ENCODE measurements at places on chromosomes 5 and 9.

DNA sequence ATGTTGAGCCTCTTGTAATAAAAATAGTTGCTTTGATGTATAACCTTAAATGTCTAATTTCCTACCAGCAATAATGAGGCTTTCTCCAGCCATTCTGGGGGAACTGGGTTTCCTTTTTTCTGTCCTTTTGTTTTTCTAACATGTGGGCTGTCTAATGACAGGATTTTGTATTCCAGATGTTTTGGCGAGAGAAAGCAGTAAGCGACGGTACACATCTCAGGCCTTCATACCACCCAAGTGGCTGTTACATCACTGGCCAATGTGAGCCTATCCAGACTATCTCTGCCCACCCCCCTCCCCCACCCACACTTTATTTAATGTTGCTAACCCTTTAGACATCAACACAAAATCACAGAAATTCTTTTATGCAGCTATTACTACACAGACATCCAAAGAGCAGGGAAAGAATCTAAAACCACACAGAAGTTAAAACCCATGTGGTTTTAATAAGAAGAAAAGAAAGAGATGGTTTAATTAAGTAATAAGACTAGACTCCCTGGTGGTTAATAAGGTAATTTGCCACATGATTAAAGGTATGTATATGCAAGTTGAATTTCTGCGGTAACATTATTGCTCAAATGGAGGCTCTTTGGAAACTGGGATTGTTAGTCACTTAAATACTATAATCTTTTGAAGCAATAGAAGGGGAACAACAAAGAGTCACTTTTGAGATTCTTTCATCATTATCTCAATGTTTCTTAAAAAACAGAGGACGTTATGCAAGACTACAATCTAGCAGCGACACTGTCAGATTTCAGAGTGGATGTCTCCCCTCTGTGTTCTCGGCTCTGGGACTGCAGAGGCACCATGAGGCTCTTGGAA is 365.1 kb downstream of the ENC1 start:
- DNase-seq = peak; percentile 37

GRCh38 chr9:113695901-113696300 is 180.2 kb upstream of the ZNF618 start:
- DNase-seq = peak; percentile 32

GRCh38 chr5:34484216-34484920 is 171.8 kb upstream of the RAI14 start:
- DNase-seq = no peak

GRCh38 chr5:65100911-65101631 is 332.3 kb downstream of the CWC27 start:
- peak; percentile 85 for DNase-seq

GRCh38 chr9:84542554-84542953 is 127.0 kb upstream of the NTRK2 start:
- no peak for DNase-seq

DNA sequence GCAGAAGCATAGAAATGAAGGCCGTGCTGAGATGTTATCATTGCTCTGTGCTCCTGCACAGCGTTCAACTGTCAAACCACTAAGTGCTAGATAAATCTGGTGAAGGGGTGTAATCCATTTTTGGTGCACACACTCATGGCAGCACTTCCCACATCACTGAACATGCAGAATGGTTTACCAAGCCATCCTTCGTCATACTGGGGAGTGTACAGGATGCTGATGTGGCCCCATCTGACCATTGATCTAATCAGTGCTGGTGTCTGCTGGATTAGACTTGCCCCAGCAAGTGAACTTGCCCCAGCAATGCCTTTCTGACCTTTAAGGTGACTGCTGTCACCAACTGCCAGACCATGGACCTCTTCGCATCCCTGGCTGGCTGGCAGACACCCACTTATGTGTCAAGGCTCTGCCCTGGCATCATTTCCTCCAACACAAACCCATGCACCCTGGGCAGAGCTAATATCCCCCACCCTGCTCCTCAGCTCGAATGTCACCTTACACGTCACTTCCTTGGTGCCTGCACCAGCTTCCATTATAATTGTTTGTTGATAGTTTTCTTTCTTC is 4.2 kb upstream of the SEMA4D start:
- DNase-seq = no peak

DNA sequence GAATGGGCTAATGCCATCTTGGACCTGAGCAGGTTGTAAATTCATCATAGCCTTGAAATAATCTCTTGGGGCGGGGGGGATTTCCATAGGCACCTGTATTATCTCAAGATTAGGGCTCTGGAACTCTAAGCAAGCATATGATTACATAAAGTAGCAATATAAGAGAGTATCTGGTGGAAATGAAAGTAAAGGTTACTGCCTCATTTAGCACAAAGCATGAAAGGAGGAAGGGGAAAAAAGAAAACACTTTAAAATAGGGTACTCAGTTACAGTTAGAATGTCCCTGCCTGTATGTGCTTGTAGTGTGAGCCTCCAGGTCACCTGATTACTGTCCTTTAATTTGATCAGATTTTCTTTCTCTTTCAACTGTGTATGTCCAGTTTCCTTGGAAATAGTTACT is 1079.7 kb upstream of the CDH18 start:
- no peak for DNase-seq

GRCh38 chr5:167348251-167348926 is 943.1 kb upstream of the WWC1 start:
- no peak for DNase-seq

- DNase-seq = peak; percentile 31
Measured at GRCh38 chr5:13303445-13303844, 641.0 kb downstream of the DNAH5 start.

- DNase-seq = no peak
Measured at GRCh38 chr5:59547731-59548130, 345.8 kb downstream of the PDE4D start.

DNA sequence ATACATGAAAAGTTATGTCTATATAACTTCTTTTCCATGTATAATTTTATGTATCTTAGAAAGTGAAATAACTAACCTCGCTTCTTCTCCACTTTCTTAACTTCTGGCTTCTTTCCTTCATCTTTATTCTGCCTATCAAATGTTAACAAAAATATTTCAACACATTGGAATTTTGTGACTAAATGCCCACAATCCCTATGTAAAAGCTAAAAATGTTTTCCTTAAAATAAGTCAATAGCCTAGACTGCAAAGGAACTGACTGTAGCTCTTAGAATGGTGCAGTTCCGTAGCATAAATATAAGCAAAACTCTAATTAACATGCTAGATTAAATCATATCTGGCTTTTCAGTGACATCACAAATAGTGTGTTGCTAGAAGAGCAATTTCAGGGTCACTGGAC is 40.9 kb downstream of the PSIP1 start:
- DNase-seq = no peak

- DNase-seq = no peak
Measured at GRCh38 chr5:174329738-174330137, 284.2 kb downstream of the NSG2 start.

DNA sequence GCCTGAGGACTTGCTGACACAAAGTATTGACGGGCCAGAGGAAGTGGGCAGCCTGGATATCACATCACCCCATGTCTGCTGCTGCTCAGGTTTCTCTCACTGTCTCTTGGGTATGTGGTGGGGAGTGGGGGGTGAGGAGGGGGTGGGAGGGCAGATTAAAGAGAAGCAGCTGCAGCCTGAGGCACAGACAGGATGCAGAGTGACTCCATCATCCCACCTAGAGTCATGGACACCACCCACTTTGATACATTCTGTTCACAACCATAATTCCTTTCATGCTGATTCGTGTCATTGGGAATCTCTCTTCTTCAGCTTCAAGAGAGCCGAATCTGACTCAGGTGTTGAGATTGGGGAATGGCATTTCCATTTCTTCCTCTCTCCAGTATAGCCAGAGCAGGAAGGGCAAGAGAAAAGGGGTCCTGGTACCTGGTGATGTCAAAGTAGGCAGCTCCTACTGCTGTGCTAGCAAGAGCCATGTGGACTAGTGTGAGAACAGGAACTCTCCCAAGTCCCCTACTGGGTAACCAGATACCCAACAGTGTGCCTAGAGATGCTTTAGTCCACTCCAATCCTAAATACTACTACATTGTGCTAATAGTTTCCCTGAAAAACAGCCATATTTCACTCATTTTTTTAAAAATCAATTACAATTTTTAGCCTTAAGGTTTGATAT is 22.4 kb downstream of the GRAMD2B start:
- peak; percentile 22 for DNase-seq

DNA sequence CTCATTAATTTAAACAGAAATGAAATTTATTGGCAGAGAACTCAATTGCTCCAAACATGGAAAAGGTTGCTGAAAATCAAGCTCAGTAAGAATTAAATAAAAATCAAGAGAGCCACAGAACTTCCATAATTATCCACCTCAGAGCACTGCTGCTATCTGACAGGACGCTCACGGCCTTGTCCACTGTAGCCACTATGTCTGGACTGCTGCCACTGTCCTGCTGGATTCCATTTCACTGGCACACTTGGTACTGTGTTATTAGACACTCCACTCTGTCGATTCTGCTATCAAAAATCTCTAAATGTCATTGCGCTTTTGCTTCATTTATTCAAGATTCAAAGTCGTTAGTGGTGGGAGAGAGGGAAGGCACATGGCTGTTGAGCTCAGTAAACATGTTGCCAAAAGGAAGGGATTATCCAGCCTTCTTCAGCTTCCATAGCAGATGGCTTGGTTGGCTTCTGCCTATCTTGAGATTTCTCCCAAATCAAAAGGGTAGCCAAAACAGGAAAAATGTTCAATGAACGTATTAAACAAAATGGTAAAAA is 815.0 kb downstream of the CDH18 start:
- DNase-seq = no peak

GRCh38 chr5:108659531-108659930 is 88.2 kb upstream of the FER start:
- no peak for DNase-seq

DNA sequence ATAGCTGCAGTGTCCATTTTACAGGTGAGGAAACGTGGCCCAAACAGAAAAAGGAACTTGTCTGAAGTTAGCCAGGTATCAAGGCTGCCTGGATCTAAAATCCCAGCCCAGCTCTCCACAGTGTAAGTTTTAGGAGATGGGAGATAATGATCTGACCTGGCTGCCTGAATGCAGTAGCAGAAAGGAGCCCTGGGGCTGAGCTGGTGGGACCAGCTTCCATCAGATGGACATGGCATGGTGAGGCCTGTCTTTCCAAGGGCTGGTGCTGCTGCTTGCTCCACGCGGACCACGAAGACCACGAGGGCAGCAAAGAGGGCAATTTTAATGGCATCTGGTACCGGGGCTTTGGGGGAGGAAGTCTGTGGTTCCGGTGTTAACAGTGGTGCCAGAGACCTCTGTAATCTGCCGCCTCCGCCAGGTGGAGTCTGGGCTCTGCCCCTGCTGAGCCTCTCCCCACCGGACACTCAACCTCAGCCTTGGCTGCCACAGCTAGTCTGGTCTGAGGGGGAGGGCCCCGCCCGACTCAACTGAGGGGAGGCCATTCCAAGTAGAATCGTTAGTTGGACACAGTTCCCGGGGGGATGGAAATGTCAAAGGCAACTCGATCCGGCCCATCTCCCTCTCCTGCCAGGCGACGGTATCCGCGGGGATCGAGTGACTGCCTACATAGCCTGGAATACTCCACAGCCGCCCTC is 650 bp downstream of the MYORG start:
- no peak for DNase-seq

GRCh38 chr9:97856857-97857605 is 4.0 kb downstream of the FOXE1 start:
- DNase-seq = no peak

DNA sequence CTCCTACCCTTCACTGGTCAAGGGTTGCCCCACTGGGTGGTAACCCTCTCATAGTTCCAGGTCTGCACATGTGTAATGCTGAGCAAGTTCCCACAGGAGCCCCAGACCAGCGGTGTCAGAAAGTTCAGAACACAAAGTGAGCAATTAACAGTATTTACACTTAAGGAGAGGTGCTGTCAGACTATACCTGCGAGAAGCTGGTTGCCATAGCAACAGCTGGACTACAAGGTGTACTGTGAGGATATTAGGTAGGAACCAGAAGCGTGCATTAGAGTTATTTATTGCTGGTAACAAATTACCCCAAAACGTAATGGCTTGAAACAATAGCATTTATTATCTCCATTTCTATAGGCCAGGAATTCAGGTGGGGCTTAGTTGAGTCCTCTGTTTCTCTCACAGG is 317.0 kb upstream of the RPS23 start:
- no peak for DNase-seq

All from HCEC 1CT (cell line).